ENCODE measurements at places on chromosomes 7 and 10. TPM values are rescaled to one million over a fixed set of nuclear protein-coding genes. Genes with fewer than 3 reads are reported as not detected.

SCIN gene
- 0.11 TPM for polyA plus RNA-seq

FRAT1 gene
- polyA plus RNA-seq = 15.0 TPM

SPDYE16 gene
- not detected for polyA plus RNA-seq

HOXA1 gene
- not detected for polyA plus RNA-seq

GPC2 gene
- not detected for polyA plus RNA-seq

Measured in naive B cell (primary cell).